ENCODE measurements at places on chromosomes 11 and 22.

DNA sequence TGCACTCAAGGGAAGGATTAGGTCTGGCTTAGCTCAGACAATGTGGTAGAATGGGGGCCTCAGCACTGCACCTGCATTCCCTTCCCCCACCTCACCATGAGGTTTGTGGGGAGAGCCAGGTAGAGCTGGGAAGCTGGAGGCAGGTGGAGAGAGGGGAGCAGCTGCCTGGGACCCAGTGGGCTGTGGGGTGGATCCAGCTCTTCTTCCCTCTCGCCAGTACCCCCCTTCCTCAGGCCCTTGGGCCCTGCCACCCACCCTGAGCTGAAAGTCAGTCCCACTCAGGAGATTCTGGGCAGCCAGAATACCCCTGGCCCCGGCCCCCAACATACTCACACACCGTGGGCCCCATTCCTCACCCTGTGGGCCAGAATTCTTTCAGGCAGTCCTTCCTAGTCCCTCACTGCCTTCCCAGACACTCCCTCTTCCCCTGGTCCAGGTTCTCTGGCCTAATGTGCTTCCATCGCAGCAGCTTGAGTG, 3.1 kb upstream of the POLD4 start:
- DNase-seq = no peak

GRCh38 chr22:19607192-19608002, 83.2 kb upstream of the CLDN5 start:
- DNase-seq = no peak

DNA sequence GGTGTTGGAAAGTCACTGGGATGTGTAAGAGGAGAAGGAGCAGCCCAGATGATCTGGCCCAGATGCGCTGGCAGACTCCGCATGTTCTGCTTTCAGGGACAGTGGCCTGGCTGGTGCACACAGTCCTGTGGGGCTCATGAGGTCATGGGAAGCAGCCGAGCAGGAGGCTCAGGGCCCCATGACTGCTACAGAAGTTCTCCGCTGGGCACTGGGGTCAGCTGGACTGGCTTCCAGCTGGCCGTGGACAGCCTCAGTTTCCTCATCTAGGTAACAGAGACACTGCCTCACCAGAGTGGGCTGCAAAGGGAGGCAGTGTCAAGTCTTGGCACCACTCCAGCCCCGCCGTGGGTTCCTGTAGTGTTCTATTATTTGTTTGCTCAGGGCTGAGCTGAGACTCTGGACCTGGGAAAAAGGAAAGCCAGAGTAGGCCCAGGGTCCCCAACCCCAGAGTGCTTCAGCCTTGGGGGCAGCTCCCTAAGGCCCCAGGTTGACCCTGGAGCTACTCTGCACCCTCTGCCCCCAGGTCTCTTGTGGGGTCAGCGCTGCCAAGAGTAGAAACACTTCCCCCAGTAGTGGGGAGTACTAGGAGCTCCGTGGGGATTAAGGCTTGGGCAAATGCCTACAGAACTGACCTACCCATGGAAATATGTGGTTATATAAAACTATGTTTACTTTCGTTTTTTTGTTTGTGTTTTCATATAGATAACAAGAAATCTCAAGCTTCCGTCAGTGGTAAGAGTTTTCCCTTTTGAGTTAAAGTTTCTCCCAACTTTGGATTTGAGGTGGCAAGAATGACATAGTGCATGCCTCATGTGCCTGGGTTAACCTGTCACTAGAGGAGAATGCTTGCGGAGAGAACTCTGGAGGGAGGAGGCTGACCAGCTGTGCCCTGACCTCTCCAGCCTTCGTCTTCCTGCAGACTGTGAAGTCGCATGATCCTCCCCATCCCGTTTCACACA, 45.3 kb downstream of the MED15 start:
- DNase-seq = no peak

DNA sequence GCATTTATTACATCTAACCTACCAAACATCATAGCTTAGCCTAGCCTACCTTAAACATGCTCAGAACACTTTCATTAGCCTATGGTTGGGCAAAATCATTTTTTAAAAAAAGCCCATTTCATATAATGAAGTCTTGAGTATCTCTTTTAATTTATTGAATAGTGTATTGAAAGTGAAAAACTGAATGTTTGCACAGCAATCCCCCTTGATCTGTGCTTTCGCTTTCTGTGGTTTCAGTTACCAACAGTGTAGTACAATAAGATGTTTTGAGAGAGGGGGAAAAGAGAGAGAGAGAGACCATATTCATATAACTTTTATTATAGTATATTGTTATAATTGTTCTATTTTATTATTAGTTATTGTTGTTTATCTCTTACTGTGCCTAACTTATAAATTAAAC, 8.4 kb upstream of the MAP6 start:
- DNase-seq = no peak

- DNase-seq = no peak
Observed at GRCh38 chr22:37817705-37818408, 5.3 kb upstream of the GALR3 start.

GRCh38 chr11:70128435-70128906, 50.4 kb downstream of the ANO1 start:
- no peak for DNase-seq

DNA sequence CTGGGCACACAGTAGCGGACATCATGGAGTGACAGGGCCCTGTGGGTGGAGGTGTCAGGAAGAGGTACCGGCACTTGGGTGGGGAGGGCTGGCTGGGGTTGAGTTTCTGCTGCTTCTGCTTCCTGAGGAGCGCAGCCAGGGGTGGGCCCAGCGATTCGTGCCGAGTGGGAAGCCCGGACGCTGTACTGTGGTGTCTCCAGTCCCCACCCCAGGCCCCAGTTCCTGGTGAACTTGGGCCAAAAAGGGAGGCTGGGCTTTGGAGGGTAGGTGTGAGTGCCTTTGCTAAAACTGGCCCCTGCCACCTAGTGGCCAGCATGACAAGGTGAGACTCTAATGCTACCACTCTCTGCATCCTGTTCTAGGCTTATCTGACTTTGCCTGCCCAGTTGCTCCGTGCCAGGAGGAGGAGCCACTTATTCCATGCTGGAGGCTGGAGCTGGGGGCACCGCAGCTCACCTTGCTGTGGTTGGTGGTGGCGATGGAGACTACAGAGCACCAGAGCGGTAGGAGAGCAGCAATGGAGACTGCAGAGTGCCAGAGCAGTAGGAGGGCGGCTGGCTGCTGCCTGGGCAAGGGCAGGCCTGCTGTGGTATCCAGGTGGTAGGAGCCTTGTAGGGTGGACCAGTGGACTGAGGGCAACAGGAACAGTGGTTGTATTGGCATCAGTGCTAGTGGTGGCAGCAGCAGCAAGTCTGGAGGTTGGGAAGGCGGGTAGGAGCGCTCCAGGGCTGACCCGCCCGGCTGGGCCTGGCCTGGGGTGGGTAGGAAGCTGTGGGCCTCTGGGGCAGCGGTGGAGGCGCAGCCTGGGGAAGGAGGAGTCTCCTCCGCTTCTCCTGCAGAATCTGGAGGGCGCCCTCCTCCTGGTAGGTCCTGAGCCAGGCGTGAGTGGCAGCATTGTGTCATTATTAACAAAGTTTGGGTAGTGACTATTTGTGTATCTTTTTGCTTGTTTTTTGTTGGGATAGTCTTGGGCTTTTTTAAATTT, 2.2 kb upstream of the RFPL2 start:
- no peak for DNase-seq

DNA sequence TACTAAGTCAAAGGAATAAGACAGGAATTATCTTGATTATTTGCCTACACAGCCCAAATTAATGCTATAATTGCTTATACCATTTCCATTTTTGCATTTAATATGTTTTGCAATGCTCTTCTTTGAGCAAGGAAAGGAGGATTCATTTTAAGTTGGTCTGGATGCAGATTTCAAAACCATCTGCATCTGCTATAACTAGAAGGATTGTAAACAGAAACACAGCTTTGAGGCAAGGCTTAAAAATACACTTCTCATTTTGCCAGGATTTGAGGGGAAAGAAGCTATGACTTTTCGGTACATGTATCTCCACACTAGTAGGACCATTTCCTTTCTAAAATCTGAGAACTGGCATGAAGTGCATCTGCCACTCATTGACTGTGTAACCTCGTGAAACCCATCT, 95.9 kb upstream of the MTNR1B start:
- no peak for DNase-seq

DNA sequence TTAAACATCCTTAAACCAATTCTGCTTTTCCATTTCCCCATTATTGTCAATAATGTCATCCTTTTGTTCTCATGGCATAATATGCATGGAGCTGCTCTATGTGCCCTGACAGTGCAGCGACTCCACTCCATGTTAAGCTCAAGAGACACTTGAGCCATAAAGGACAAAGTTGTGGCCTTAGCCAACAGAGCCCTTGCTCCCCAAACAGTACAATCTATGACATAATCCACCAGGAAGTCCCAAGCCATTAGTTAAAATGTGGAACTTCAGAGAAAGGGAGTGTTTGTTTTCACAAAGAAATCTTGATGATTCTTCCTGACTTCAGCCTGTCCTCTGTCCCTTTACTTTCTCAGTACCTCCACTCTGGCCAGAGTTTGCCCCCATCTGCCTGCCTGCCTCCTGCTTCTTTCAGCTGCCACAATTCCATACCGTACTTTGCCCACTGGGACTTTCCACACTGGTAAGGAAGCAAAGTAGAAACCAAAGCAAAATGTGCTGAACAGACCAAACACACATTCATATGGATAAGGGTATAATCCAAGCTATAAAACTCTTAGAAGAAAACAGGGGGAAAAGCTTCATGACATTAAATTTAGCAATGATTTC, 46.3 kb upstream of the ZC3H12C start:
- DNase-seq = no peak

DNA sequence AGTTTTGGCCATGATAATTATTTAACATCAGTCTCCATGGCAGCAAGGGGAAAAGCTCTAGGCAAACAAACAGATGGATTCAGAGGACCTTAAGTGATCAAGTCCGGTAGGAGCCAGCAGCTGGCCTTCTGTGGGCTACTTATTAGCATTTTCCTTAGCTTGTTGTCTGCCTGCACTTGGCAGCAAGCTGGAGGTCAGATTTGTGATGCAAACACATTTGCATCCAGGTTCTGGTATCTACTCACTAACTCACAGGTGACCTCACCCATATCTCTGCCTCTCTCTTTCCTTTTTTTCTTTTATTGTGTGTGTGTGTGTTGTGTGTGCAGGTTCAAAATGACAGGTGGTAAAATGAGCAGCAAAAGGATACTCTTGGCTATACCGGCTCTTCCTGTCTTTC, 32.3 kb downstream of the ARHGAP42 start:
- DNase-seq = peak; percentile 83

- DNase-seq = peak; percentile 58
Observed at GRCh38 chr11:115959081-115959486, 454.9 kb upstream of the CADM1 start.

- no peak for DNase-seq
Observed at GRCh38 chr11:130523609-130524008, 75.2 kb downstream of the ADAMTS15 start.

DNA sequence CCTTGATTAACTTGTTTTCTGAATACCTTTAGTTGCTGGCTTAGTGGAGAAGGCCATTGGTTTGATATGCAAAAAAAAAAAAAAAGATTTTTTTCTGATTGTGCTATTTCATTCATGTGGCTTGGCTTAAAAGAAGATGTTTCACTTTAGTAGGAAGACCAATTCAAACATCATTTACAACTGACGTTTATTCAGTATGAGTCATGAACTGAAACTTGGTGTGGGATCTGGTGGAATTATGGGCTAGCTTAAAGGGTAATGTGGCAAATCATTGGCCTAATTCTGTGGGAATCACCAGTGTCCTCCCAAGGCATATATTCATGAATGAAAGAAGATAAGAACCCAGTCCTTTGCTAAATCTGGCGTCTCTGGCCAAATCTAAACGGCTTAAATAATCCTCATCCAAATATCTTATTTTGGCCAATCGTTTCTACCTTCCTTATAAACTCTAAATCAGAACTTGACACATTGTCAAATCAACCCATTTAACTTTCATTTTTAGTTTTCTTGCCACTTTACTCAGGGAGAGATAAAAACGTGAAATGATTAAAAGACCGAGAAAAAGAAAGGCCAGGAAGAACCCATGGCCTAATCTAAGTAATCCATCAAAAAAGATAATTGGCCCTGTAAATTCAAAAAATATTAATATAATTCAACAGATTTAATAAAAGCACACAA, 77.0 kb downstream of the DDIAS start:
- no peak for DNase-seq

GRCh38 chr11:17347676-17348075, 3.9 kb upstream of the NCR3LG1 start:
- no peak for DNase-seq

DNA sequence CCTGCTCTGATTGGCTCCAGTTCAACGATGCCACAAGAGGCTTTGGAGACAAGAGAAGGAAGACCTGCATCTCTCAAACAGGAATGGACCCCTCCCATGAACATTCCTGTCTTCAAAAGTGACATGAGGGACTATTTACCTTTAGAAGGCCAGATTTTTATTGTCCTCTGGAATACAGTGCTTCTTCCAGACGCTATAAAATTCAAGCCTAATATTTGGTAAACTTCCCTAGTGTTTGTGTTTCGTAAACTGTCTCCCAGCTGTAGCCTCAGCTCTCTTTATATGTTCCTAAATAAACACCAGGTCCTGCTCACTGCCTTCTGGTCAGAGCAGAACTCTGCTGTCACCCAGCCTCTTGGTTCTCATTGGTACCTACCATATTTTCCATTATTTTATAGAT, 157.8 kb downstream of the CCDC34 start:
- no peak for DNase-seq

DNA sequence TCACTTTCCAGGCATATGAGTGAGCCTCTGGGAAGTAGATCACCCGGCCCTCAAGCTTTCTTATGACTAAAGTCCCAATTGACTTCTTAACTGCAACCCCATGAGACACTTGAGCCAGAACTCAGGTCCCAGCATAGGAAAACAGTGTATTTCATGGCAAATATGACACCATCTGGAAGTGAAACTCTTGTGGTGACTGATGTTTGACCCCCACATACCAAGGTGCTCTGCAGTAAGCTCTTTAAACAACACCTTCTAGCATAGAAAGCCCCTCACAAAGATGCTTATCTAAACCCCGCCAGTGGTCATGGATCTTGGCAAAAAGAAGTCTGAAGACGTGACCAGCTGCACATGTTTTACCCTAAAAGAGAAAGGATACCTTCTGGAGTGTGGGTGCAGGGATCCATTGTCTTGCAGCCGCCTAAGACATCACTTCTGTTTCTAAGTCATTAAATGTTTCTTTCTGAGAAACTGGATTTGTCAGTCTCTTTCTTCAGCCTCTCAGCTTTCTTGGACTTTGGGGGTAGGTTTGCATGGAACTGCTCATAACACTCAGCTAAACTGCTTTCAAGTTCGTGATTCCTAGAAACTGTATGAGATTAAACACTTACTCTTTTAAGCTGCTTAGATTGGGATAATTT, 7.4 kb upstream of the PELI3 start:
- DNase-seq = no peak

GRCh38 chr11:61704838-61705237, 24.6 kb downstream of the DAGLA start:
- DNase-seq = no peak

GRCh38 chr22:32649515-32650200, 151.8 kb upstream of the TIMP3 start:
- no peak for DNase-seq
